ENCODE measurements at places on chromosomes 2 and 18.
A peak's percentile ranks its signal among the peaks of the same experiment; 100 is the strongest.

GRCh38 chr2:71804281-71804751 lies 343.3 kb downstream of the CYP26B1 start:
- DNase-seq: peak; percentile 59

- DNase-seq: no peak
Observed at GRCh38 chr18:48914581-48915251, 36.0 kb downstream of the SMAD7 start.

- no peak for DNase-seq
Observed at GRCh38 chr2:10597956-10598355, 91.8 kb downstream of the NOL10 start.

DNA sequence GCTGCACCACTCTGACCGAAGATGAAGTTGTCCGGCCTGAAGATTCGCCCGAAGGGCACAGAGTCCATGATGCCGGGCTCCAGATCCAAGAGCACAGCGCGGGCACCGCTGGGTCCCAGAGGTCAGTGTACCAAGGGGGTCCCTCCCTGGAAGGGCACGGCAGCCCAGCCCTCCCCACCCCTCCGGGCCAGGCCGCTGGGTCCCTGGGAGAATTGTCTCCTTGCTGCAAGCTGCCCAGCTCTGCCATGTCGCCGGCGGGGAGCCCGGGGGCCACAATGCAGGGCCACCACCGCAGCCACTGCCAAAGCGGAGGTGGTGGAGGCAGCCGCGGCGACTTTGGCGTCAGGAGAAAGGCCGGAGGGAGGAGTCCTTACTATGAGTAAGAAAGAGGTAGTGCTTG lies 189.5 kb upstream of the CYRIA start:
- no peak for DNase-seq

DNA sequence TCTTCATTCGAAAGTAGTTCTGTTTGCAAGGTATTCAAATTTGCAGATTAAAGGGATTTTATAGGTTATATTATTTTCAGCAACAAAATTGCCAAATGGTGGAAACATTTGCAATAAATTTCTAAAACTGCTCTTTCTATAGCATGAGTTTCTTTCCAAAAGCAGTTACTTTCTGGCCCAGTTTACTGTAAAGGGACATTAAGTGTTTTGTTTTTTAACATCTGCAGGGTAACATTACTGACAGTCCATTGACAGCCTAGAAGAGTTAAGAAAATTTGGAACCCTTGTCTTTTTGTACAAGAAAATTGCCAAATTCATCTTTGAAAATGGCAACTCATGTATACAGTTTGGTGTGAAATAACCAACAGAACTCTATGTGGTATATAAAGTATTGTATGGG lies 375.1 kb downstream of the SETBP1 start:
- DNase-seq: no peak

- DNase-seq: peak; percentile 10
Observed at GRCh38 chr2:79715338-79715737, 202.5 kb downstream of the CTNNA2 start.

GRCh38 chr2:123500988-123501387 lies 524.1 kb upstream of the CNTNAP5 start:
- no peak for DNase-seq

- DNase-seq: peak; percentile 31
Observed at GRCh38 chr2:68730828-68731227, 3.8 kb upstream of the ARHGAP25 start.

DNA sequence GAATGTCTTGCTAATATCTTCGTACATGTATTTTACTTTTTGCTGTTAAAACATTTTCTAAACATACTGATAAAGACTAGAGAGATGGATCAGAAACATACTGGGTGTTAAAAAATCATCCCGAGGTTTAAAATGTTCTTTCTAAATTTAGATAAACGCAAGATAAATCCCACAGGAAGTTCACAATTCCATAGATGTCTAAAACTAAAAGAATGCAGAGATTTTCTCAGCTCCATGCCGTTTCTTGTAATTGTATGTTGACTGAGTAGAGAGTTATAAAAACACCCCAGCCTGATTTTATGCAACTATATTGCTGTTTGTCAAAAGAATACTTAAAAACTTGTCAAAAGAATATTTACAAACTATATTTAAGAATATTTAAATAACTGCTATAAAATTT lies 455.7 kb downstream of the ARHGAP15 start:
- peak; percentile 6 for DNase-seq

GRCh38 chr2:129751409-129751808 lies 228.1 kb upstream of the RAB6C start:
- no peak for DNase-seq

DNA sequence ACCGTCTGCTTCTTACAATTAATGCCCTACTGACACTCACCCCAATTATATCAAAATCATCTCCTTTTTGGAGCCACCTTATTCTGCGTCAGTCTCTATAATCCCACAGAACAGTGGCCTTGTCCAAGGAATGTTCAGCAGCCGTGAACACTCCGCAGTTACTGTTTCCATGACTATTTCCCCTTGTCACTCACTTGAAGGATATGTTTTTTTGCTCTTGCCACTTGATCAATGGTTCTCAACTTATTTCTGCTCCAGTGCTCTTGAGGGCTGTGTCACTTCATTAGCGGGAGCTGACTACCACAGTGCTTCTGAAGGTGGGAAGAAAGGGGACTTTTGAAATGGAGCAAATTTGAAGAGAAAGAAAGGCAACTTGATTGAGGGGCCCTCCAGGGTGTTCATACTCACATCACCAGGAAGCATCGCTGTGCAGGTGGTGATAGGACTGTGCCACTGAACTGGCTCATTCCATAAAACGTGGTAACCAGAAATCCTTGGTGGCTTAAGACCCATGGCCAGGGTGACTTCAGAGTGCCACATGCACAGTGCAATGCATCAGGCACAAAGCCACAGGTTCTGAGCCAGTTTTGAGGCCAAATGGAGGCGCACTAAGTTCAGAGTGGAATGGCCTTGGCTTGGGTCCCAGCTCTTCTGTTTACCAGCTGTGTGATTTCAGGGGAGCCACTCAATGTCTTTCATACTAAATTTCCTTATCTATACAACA lies 320.6 kb upstream of the RAB12 start:
- no peak for DNase-seq

DNA sequence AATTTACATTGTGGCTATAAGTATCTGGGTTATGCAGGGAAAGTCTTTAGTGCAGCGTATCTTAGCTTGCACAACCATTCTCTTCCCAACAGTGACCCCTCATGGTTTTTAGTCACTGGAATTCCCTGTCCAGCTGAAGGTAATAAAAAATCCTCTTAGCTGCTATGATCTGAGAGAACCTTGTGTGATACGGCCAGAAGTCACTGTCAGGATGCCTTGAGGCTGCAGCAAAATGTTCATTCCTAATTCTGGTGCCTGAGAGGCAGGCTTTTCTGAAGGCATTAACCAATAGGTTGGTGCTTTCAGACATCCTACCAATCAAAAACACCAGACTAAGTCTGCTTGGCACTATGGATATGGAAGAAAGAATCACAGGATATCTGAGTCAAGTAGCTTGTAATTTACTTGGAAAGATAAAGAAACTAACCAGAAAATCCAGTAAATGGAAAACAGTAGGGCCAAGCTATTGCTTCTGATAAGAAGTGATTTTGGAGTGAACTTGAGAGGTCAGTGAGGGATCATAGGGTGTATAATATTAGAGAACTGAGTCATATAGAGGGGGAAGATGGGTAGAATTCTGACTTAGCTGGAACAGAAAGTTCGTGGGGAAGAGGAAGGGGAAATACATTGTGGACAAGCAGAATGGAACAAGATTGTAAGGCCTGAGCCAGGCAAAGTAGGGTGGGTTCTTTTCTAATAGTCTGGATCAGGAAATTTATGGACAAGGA lies 89.0 kb upstream of the SLC14A2 start:
- peak; percentile 60 for DNase-seq

- no peak for DNase-seq
Observed at GRCh38 chr2:96804986-96805385, 11.1 kb upstream of the CNNM3 start.

DNA sequence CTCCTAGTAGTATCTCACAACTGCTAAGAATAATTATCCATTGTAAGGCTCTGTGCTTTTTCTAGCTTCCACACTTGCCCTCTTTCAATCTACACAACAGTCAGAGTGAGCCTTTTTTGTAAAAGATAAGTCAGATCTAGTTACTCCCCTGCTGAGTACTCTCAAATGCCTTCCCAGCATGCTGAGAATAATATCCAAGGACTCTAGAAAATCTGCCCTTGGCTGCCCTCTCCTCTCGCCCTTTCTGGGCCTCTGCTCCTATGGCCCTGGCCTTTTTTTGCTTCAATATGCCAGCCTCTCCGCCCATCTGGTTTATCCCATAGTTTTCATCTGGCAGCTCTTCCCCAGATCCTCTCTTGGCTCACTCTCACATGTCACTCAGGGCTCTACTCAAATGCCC lies 455.9 kb upstream of the UBE2E3 start:
- DNase-seq: no peak

- DNase-seq: no peak
Observed at GRCh38 chr2:199842631-199843395, 8.2 kb downstream of the FTCDNL1 start.

DNA sequence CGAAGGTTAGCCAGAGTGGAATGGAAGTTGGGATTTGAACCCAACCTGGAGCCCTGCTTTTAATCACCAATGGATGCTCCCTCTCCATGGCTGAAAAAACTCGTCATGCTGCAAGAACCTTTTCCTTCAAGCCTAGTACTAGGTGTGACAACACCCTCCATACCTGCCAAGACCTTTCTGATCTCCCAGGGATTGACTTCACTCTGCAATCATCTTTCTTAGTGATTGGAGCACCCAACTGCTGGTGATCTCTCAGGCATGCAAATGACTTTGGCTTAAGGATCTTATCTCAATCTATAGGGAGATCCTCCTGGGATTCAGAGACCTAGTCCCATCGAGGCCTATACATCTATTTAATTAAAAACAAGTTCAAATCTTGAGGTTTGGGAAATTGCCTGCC lies 23.5 kb upstream of the ITGB6 start:
- no peak for DNase-seq

GRCh38 chr18:77108001-77108692 lies 24.4 kb downstream of the MBP start:
- DNase-seq: peak; percentile 85

GRCh38 chr2:60899892-60900249 lies 18.5 kb downstream of the REL start:
- no peak for DNase-seq

DNA sequence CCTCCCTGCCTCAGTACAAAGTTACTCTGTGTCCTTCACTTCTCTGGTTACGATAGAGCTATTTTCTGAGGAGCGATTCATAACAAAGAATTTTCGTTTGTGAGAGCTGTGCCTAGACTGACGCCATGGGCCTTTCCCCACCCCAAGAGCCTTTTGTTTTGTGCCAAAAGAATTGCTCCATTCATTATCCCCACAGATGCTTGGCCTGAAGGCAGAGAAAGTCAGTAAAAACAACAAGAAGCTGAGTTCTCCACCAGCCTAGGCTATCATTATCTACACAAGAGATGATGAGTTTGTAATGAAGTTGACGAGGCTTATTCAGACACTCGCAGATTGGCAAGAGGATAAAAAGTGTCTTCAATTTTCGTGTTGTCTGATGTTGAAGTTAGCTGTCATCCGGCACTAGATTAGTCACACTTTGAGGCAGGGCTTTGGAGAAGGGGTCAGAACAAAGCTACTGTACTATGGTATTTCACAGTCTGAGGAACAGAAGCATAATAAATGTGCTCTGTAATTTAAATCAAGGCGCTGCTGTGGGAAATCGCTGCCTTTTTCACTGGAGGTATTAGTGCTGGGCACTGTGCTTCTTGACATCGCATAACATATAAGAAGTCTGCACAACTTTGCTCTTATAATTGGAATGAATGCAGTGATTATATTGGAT lies 278.4 kb upstream of the FIGN start:
- DNase-seq: peak; percentile 23

All from fibroblast of skin of abdomen (primary cell).